RCC 7860 (cell line): ENCODE measurements at places on chromosomes 6 and 20.

- DNase-seq: no peak
These were observed 1.2 kb downstream of the PTPRA start for GRCh38 chr20:2874456-2874855.

GRCh38 chr20:16201191-16201590, 372.1 kb downstream of the KIF16B start:
- DNase-seq: no peak

DNA sequence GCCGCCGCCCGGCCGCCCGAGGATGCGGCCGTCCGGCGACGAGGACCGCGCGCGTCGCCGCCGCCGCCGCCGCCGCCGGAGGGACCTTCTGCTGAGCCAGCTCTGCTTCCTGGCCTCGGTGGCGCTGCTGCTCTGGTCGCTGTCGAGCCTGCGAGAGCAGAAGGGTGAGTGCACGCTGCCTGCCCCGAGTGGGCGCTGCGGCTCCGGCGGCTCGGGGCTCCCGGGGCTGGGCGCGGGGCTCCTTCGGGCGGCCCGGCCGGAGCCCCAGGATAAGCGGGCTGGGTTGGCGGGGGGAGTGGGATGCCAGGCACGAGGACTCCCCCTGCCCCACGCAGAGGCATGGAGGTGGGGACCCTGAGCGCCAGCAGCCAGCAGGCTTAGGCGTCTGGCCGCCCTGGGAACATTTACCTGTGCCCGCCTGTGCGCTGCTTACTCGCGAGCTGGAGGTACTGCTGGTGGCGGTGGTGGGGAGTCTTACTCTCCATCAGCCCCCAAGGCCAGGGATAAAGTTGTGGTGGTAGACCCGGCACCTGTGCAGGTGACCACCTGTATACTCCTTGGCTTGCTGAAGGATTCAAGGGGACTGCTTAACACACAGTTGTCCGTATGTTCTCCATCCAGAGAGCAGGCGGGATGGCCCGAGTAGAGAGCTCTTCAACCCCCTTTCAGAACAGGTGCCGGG, 520 bp downstream of the SLC24A3 start:
- DNase-seq: no peak

DNA sequence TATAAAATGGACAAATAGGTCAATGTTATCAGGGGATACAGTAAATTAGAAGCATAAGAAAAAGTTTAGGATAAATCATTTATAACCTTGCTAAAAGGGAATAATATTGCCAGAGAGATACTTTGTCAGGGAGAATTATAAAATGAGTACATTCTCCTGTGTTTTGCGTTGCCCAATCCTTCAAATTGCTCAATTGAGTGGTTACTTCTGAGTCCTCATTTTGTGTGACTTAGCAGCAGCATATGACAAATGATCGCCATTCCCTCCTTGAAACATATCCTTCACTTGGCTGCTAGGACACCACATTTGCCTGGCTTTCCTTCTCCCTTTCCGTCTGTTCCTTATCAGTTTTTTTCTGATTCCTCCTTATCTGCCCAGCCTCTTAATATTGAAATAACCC, 106.7 kb upstream of the FLRT3 start:
- DNase-seq: no peak

DNA sequence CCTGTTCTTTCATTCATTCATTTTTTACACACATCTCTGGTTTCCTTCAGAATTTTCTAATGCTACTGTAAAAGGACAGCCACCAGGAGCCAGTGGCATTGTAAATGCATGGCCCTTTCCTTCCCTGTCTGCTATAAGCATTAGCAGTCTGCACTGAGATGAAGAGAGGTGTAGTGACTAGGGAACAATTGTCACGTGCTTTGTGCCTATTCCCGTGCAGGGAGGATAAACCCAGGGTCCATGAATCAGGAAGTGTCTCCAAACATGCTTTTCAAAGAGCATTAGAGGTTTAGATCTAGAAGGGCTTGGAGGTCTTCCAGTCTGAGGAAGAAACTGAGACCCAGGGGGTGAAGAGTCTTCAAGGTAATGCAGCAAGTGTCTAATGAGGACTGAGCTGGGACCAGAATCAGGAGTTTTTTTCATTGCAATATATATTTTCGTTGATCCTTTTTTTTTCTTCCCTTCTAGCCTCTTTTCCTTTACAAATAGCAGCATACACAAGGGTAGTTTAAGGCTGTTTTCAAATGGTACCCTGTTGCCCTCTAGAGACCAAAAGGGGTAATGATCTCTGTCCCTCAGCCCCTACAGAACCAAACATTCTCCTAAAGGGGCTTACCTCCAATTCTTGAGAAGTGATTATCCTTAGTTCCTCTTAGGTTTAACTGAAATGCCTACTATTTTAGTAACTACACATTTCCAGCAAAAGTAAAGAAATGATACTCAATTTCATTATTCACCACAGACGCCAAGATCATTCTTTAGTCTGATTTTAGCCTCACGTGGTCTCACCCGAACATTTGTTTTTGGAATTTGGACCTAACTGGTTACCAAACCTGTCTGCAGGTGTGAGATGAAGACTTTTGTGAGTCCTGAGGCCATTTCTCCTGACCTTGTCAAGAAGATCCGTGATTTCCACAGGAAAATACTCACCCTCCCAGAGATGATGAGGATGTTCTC, 6.6 kb downstream of the TRIM15 start:
- DNase-seq: peak; percentile 49

- no peak for DNase-seq
These were observed 98.4 kb downstream of the FOXC1 start for GRCh38 chr6:1708122-1708521.

DNA sequence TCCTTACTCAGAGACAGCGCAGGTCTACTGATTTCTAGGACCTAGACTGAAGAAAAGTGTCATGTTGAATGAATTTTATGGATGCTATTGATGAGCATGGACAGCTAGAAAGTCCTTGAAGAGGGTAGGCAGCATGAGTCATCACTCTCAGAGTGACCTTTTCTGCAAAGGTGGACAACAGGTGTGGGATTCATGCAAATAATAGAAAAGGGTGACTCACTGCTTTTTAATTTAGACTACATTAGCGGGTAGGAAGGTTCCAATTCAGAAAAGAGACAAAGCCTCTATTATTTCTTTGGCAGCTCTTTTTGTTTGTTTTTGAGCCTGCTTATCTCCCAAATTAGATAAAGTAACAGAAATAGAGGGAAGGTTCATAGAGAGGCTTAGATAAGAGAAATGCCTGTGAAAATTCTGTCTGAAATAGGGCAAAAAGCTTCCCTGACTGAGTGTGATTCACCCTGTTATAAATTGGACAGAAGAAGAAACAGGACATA, 191.4 kb downstream of the TENT5A start:
- no peak for DNase-seq

- DNase-seq: peak; percentile 61
These were observed 41.7 kb upstream of the NAA20 start for GRCh38 chr20:19975436-19975799.

DNA sequence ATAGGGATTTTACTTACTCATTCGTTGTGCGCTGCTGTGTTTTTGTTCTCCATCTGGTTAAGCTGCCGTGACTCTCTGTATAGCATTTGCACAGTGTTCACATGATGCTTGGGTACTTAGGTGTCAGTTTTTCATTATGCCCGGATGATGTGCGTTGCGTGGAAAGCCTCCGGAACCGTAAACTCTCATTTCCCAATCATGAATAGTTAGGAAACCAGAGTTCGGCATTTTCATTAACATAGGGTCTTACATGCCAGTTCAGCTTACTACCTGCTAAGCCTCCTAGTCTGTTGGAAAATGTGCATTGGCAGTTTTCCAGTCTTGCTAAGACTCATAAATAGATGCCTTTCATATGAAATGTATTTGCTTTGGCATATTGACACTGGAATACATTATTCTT, 483.4 kb upstream of the FLRT3 start:
- DNase-seq: no peak

GRCh38 chr20:58629215-58629580, 21.9 kb upstream of the STX16 start:
- no peak for DNase-seq

GRCh38 chr6:30826961-30827342, 57.4 kb upstream of the DDR1 start:
- peak; percentile 26 for DNase-seq

- no peak for DNase-seq
These were observed 217.4 kb upstream of the GMDS start for GRCh38 chr6:2462831-2463230.

DNA sequence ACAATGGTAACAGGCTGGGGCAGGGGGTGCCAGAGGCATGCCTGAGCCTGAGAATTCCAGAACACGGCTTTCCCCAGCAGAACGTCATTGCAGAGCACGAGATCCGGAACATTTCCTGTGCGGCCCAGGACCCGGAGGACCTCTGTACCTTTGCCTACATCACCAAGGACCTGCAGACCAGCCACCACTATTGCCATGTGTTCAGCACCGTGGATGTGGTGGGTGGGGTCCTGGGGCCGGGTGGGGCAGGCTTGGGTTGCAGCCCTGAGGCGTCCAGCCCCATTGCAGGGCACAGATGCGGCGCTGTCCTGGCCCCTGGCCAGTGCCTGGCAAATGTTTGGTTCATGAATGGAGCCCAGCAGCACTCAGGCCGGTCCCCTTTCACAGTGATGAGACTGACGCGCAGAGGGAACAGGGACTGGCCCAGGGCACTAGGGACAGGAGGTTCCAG, 57.1 kb downstream of the TCP11 start:
- DNase-seq: no peak

GRCh38 chr20:48823960-48824498, 3.8 kb downstream of the PREX1 start:
- peak; percentile 83 for DNase-seq

DNA sequence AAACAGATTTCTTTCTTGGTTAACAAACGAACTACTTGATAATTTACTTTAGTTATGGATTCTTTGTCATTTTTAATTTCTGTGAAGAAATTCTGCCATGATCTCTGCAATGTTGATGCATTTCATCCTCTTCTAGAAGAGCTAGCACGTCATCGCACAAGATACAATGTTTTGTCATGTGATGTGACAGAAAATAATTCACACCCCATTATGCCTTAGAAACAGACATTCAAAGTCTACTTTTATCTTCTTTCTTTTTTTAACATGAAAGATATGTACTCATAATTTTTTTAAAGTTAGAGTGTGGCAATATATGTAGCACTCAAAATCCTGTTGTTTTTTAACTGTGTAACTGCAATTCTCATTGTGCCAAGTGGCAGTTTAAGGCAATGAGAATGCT, 39.6 kb upstream of the NELFCD start:
- DNase-seq: no peak

DNA sequence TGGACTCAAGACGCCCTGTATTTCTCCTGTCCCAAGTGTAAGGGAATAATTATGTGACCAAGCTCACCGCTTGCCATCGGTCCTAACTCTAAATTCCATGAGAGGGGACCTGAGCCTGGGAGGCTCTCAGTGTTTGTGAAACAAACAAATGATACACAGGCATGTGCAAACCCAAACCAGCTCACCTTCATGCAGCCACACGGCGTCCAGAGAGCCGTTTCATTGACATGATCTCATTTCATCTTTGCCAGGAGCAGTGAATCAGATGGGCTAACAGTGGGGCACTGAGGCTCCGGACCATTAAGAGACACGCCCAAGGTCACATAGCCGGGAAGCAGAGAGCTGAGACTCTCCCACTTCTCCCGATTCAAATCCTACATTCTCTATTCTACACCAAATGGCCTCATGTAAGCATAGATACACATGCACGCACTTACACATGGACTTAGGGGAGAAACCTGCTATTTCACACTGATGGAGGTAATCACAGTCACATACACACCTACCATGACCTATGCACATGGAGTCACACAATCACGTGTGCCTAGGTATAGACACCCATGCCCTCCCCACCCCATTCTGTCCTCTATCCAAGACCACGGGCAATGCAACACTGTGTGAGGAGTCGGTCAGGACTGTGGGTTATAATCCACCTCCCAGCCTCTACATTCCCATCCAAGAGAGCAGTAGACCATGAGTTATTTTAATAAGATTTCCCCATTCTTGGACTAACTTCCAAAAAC, 1.1 kb downstream of the BNIP5 start:
- DNase-seq: no peak

- no peak for DNase-seq
These were observed 207.3 kb downstream of the OTOR start for GRCh38 chr20:16955462-16955861.

DNA sequence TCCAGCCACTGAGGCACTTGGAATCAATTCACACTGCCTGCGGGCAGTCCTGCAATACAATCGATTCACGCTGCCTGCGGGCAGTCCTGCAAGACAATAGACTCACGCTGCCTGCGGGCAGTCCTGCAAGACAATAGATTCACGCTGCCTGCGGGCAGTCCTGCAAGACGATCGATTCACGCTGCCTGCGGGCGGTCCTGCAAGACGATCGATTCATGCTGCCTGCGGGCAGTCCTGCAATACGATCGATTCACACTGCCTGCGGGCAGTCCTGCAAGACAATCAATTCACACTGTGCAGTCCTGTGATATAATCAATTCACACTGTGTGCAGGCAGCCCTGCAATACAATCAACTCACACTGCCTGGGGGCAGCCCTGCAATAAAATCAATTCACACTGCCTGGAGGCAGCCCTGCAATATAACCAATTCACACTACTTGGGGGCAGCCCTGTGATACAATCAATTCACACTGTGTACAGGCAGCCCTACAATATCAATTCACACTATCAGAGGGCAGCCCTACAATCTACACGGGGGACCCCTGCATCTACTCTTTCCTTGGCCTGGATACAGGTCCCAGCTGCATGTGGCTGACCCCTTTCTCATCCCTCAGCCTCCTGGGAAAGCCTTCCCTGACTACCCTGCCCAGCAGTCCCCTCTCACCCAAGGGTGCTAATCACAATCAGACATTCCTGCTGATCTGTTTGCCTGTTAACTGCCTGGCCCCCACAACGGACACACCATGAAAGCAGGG, 10.4 kb downstream of the TAF4 start:
- no peak for DNase-seq

DNA sequence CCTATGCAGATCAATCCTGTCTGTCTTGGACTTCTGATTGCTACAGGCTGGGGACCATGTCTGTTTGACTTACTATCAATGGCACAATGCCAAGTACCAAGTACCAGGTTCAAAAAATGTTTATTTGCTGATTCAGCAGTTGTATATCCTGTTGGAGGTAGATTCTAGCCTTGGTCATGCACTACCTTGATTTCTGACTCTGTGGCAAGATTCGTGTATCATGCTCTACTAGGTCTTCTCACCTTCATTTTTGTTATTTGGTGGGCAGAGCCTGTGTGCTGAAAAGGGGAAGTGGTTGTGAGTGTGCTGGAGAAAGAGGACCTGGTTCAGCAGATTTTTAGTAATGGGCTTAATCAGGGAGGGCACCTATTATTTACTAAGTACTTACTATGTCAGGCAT, 192.4 kb upstream of the MYLIP start:
- DNase-seq: no peak

DNA sequence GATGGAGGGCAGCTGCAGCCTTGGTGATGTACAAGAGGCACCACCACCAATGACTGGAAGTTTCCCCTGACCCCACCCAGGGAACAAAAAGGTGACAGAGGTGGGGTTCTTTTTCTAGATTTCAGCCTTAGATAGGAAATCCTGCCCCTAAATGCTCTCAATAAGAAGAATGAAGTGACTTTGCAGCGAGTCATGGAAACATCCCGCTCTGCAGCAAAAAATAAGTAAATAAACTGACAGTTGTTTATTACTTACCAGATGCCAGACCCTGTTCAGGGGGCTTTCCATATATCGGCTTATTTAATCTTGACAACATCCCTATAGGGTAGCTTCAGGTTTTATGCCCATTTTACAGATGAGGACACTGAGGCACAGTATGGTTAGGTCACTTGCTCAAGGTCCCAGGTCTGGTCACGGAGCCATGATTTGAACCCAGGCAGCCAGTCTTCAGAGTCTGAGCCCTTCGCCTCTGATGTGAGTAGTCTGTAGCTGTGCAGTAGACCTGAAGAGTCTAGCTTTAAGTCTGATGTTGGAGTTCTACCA, 19.2 kb downstream of the C6orf89 start:
- DNase-seq: no peak
